ENCODE measurements at places on chromosomes 4 and X.

GRCh38 chr4:164613792-164614191 is 140.1 kb upstream of the SMIM31 start:
- no peak for DNase-seq

GRCh38 chr4:123198706-123199105 is 197.9 kb upstream of the SPRY1 start:
- DNase-seq: no peak

- DNase-seq: no peak
Observed at GRCh38 chr4:24642981-24643547, 58.7 kb upstream of the DHX15 start.

DNA sequence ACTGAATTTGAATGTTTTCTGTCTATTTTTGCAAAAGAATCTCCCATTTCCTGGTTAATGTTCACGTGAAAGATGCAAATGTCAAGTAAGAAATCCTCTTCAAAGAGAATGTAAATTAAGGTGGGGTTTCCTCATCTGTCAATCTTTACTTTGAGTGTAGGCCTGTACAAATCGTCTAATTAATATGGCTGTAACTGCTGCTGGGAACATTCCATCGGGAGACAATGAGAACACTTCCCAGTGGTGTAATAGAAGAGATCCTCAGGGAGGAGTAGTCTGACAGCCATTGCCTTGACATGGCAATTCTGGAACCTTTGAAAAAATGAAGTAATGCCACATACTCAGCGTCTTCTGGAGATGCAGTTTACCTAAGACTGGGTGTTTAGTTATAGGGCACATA is 3.7 kb downstream of the EREG start:
- DNase-seq: no peak

DNA sequence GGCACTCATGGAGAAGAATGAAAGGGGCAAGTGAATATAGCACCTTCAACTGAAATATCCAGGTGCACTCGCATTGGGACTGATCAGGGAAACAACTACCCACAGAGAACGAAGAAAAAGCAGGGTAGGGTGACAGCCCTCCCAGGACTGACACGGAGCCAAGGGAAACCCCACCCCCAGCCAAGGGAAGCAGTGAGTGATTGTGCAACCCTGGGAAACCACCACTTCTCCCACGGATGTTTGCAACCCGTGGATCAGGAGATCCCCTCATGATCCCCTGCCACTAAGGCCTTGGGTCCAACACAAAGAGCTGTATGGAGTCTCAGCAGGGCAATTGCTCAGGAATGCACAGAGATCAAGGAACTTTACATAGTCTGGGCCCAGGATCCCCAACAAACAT is 158.5 kb upstream of the HCCS start:
- DNase-seq: no peak

- peak; percentile 5 for DNase-seq
Observed at GRCh38 chrX:49754233-49754857, 58.6 kb upstream of the PAGE1 start.

DNA sequence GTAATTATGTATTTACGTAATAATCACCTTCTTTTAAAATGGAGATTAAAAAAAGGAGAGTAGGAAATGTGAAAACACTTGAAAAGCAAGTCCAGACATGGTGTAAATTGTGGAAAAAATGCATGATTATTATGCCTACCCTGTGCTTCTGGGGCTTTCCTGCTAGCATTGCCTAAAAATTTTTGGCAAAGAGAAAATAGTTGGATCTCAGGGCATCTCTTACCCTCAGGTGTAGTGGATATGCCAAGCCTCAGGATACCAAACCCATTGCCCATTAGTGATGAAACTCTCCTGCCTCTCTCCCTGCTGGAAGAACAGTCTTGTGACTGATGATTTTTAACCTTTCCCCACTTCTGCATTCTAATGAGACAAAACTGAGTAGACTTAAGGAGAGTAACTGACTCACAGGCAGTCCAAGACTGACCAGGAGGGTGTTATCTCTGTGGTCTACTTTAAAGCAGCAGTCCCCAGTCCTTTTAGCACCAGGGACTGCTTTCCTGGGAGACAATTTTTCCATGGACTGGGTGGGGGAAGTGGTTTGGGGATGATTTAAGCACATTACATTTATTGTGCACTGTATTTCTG is 174.6 kb downstream of the ZNF330 start:
- no peak for DNase-seq

DNA sequence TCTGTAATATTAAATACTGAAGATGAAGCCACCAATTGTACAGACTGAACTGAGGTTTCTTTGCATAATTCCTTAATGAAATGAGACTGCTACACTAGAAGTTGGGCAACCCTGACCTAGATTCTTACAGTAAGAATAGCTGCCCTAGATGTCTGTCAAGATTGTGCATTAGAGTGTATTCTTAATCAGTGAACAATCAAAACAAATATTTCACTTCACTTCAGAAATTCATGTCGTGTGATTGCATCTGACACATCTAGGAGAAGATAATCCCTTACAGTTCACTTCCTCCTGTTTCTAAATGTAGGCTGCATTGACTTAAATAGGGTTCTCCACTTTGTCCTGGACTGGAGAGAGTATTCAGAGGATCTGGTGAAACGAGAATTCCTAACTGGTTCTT is 283.1 kb downstream of the HNRNPD start:
- DNase-seq: no peak

DNA sequence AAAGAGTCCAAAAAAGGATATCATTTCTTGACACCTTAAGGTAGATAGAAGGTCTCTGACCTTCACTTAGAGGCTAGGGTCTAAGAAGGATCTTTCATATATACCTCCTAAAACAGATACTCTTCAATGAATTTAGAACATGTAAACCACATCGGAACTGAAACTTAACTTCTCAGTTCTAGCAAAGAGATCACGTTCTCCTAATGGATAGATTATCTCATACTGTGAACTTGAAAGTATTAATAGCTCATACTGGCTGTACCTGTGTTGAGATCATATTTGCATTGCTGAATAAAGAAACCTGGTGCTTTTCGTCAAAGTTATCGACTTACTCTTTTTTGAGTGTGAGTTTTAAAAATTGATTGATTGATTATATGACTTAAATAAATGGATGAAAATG is 353.8 kb downstream of the EPHA5 start:
- no peak for DNase-seq

DNA sequence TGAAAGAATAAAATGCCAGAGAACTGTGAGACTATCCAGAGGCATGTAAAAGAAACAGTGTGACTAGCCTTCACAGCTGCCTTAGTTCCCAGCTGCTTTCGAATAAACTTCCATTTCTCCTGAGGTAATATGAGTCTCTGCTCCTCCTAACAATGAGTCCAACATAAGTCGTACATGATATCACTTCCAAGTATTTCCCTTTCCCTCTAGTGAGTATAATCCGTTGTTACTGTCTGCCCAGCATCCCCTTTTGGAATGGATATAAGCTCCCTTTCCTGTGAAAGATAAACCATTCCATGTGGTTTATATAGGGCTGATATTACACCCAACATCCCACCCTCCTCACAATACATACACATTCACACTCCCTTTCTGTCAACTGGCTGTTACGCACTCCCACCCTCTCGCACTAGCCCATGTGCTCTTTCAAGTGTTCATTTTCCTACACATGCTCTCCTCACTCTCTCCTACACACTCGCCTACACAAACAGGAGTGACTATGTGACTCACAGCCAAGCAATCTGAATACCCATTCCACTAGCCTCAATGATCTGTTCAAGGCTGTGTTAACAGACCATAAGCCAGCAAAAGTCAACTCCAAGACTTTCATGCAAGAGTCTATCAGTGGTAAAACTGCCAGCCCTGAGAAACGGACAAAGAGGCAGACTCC is 5.0 kb downstream of the NAF1 start:
- DNase-seq: no peak

- DNase-seq: no peak
Observed at GRCh38 chrX:85309717-85310116, 65.9 kb downstream of the ZNF711 start.

DNA sequence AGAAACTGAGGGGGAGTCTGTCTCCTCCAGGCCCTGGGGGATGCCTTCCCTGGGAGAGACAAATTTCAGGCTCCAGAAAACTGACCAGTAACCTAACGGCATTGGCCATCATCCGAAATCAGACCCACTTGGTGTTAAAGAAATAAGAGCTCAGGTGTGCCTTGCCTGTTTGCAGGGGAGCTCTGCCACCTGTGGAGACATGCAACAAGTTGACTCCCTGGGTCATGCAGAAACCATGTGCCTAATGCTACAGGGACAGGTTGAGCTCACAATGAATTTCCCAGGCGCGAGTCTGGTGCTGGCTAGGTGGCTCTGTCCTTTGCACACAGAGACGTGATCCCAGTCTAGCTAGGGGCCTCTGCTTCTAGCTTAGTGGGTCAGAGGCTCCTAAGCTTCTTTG is 95.8 kb upstream of the KIT start:
- no peak for DNase-seq

DNA sequence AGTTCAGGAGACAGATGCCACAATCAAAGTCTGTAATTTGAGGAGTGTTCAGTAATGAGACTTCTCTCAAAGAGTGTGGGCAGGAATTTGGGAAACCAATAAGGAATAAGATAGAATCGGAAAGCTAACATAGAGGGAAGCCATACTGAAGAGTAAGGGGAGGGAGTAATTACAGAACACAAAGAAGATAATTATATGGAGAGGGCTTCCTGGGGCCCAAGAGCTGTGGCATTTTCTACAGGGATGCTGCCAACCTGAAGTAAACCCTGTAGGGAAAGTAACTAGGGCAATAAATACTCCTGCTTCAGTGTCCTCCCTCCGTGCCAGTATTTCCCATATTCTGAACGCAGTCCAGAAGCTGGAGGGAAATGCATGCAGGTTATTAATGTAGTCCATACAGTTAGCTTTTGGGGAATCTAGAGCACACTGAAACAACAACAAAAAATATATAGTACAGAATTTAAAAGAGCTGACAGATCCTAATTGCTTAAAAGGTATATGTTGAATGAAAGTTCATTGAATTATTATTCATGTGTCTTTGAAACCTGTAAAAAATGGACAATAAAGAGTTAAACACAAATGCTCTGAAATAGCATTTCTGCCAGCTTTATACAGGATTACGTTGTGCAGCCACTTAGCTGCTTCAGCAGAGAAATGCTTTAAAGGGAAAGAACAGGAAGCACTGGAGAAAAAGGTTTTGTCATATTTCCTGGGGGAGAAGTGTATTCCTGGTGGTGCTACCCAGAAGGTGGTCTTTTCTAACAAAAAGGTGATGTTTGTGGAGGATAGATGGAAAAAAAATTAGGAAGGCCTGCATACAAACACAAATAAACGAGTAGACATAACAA is 48.0 kb downstream of the CXXC4 start:
- DNase-seq: no peak

DNA sequence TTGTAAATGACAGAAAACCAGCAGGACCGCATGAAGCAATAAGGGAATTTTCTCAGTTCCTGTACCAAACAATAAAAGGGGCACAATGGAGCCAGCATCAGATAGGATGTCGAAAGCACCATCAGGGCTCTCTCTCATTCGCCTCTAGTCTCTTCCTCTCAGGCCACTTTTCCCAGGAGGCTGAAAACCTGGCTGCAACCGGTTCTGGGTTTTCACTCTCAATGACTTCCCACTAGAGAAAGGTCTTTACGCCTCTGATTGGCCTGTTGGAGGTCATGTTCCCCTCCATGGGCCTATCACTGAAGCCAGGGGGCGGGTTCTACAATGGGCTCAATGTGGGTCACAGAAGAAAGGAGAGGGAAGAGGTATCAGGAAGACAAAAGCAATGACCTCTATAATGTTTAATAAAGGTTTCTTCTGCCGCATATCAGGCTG is 29.3 kb downstream of the ZNF827 start:
- no peak for DNase-seq

- no peak for DNase-seq
Observed at GRCh38 chrX:137164329-137164728, 130.5 kb upstream of the GPR101 start.

GRCh38 chr4:152398060-152398459 is 137.8 kb downstream of the FBXW7 start:
- no peak for DNase-seq

- DNase-seq: no peak
Observed at GRCh38 chr4:21778702-21779101, 169.9 kb downstream of the KCNIP4 start.

GRCh38 chr4:164876700-164877324 is at the start of gene APELA:
Gene APELA, plus strand, starts transcription at chr4:164877178. Its CDS starts 154 bp downstream, at chr4:164877332.
- DNase-seq: no peak

GRCh38 chr4:189940178-189941004 is at the start of gene FRG1:
Gene FRG1, plus strand, starts transcription at chr4:189940872. Its CDS starts 138 bp downstream, at chr4:189941010.
- DNase-seq: peak; percentile 91

All from Jurkat, Clone E6-1 (cell line).